ENCODE measurements at places on chromosomes 3 and 15. TPM values are rescaled to one million over a fixed set of nuclear protein-coding genes. Genes with fewer than 3 reads are reported as not detected.

DNA sequence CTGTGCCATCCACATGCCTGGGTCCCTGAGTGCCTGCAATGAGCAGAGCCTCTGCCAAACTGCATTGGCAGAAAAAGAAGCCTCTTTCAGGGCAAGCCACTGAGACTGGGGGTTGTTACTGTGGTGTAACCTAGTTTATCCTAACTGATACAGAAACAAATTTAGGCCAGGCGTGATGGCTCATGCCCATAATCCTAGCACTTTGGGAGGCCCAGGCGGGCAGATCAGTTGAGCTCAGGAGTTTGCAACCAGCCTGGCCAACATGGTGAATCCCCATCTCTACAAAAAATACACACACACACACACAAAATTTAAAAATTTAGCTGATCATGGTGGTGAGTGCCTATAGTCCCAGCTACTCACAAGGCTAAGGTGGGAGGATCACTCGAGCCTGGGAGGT is 221.6 kb downstream of the TBC1D2B start:
- DNase-seq, result no peak

GRCh38 chr3:45170096-45170495 is 23.9 kb upstream of the CDCP1 start:
- no peak for DNase-seq

DNA sequence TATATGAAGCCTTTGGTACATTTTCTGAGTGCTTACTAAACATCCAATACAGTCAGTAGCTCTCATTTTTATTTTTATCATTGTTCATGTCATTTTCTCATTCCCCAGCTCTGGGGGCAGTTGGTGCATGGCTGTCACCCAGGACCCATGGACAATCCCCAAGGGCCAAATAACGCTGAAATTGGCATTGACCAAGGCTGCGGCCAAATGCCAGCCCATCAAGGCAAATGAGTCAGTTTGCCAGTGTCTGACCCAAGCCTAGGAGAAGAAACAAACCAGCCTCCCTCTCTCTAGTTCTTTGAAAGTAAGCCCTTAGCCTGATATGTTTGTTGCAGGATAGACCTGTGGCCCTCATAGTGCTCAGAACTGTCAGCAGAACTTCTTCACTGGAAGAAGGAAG is 219.2 kb downstream of the THSD4 start:
- no peak for DNase-seq

- no peak for DNase-seq
Observed at GRCh38 chr15:94532226-94532625, 300.9 kb downstream of the MCTP2 start.

GRCh38 chr3:99938270-99938911 is 120.7 kb downstream of the CMSS1 start:
- DNase-seq, result no peak

- no peak for DNase-seq
Observed at GRCh38 chr15:60394689-60395097, 3.1 kb downstream of the ANXA2 start.

DNA sequence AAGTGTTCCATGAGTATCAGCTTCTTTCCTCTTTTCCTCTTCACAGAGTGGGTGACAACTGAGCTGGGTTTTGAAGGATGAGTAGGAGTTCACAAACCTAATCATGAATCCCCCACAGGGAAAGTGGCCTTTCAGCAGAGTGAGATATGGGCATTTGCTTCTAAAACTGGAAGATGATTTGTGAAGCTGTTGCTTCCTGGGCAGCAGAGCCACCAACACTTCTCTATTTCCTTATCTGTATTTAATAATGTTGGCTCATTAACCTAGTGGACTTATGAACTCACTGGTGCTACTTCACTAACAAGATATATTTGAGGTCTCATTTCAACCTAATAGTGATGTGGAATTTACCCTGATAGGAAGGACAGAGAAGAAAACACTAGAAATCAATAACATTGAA is 152.8 kb downstream of the SYNPR start:
- DNase-seq, result no peak

GRCh38 chr15:68204361-68204760 is 771 bp downstream of the CALML4 start:
- DNase-seq, result peak; percentile 38

- no peak for DNase-seq
Observed at GRCh38 chr3:153003862-153004261, 158.2 kb upstream of the RAP2B start.

- no peak for DNase-seq
Observed at GRCh38 chr3:96994988-96995387, 180.6 kb downstream of the EPHA6 start.

PLSCR5 gene
- not detected for total RNA-seq

ZWILCH gene
- total RNA-seq, result 57.8 TPM

KLHL24 gene
- total RNA-seq, result 48.7 TPM

TMEM44 gene
- 9.8 TPM for total RNA-seq

Data from H7 (cell line).